ENCODE measurements at places on chromosomes 5 and 9.

- no peaks in the 10 kb centered on the region for H3K36me3 ChIP-seq
- peaks cover 16% of the 10 kb centered on the region for H3K27me3 ChIP-seq
These were observed 20.9 kb upstream of the SYNPO start for GRCh38 chr5:150619359-150620230.

- no peak overlapping the region for H3K27ac ChIP-seq
- no peaks in the 10 kb centered on the region for H3K27me3 ChIP-seq
- no peak overlapping the region for H3K4me3 ChIP-seq
- H3K4me1 ChIP-seq: no peaks in the 10 kb centered on the region
- DNase-seq: no peak
These were observed 28.2 kb downstream of the DCAF12 start for GRCh38 chr9:34098307-34098706.

- H3K4me1 ChIP-seq: peaks cover 22% of the 10 kb centered on the region
- no peak for DNase-seq
- no peaks in the 10 kb centered on the region for H3K27me3 ChIP-seq
- peak overlapping the region; percentile 20 for H3K27ac ChIP-seq
These were observed 32.8 kb downstream of the SECISBP2 start for GRCh38 chr9:89350988-89351557.

DNA sequence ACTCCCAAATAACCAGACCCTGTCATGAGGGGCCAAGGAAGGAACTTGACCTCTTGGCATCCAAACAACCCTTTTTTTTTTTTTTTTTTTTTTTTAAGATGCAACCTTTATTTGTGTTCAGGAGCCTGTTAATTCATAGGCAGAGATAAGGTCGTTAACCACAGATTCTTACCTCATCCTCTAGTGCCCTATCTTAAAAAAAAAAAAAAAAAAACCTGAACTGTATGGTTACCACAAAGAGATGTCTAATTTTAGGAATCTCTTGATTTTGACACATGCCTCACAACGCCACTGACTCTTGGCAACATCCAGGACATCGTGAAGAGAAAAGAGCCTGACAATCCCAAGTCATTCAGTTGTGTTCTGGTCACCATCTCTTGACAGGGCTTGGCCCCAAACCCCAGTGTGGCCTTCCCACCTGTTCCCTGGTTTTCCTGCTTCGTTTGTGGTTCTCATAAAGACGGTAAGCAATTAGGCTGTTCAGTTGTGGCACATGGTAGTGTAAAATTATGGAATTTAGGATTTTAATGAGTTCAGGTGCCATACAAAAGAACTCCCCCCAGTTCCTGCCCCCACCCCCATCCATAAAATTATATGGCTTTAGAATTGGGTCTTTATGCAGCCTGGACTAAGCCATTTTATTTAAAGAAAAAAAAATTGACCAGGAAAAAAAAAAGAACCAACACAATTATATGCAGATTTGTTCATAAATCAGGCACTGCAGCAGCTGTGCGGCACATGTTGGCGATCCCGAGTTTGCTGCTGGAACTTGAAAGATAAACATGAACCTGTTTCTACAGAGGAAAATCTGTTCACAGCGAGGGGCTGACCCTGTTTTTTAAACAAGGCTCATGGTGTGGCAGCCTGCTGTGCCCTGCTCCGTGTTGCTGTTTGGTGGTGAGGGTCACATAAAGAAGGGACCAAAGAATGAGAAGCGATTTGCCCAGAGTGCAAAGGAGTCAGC lies 267.8 kb upstream of the CLINT1 start:
- no peak for DNase-seq
- no peak overlapping the region for H3K4me3 ChIP-seq
- H3K36me3 ChIP-seq: no peaks in the 10 kb centered on the region
- H3K4me1 ChIP-seq: no peaks in the 10 kb centered on the region
- no peak overlapping the region for H3K27ac ChIP-seq

DNA sequence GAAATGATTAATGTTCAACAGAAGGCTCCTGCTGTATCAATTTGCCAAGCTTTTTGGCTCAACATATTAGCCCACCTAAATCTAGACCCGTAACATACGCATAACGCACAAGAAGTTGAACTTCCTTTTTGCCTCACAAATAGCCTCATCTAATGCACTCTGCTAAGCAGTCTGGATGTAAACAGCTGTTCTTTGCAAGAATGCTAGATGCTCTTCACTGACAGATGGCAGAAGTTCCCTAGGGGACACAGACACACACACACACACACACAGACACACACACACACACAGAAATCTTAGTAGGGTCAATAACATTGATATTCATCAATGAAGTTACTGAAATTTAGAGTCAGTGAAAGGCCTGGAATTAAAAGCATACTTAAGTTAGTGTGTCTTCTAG lies 13.2 kb upstream of the PCA3 start:
- H3K4me1 ChIP-seq: peaks cover 5% of the 10 kb centered on the region
- H3K36me3 ChIP-seq: no peaks in the 10 kb centered on the region
- DNase-seq: no peak

GRCh38 chr5:30592833-30593232 lies 600.7 kb upstream of the CDH6 start:
- H3K4me1 ChIP-seq: no peaks in the 10 kb centered on the region
- no peak overlapping the region for H3K4me3 ChIP-seq
- DNase-seq: no peak

- H3K4me1 ChIP-seq: no peaks in the 10 kb centered on the region
- no peak overlapping the region for H3K27ac ChIP-seq
- H3K27me3 ChIP-seq: no peaks in the 10 kb centered on the region
- no peak overlapping the region for H3K4me3 ChIP-seq
- DNase-seq: no peak
These were observed 57.1 kb upstream of the IZUMO3 start for GRCh38 chr9:24602693-24603352.

GRCh38 chr9:87766697-87767096 lies 40.8 kb downstream of the CTSL start:
- peaks cover 23% of the 10 kb centered on the region for H3K27me3 ChIP-seq
- H3K4me3 ChIP-seq: no peak overlapping the region
- H3K36me3 ChIP-seq: no peaks in the 10 kb centered on the region
- no peak for DNase-seq
- H3K4me1 ChIP-seq: peaks cover 4% of the 10 kb centered on the region

DNA sequence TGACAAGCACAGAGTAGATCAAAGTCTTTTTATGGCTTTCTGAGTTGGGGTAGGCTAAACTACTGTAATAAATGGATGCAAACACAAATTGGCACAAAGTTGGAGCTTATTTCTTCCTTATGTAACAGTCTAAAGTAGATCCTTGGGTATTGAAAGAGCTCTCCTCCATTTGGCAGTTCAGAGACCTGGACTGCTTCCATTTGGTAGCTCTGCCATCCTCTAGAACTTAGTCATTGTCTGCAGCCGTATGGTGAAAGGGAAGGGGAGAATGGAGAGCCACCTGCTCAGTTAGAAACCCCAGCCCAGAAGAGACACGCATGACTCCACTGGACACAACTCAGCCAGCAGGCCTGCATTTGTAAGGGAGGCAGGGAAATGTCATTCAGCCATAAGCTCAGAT lies 345.0 kb downstream of the DMAC1 start:
- DNase-seq: no peak
- H3K4me1 ChIP-seq: no peaks in the 10 kb centered on the region
- no peaks in the 10 kb centered on the region for H3K36me3 ChIP-seq
- no peak overlapping the region for H3K27ac ChIP-seq
- no peak overlapping the region for H3K4me3 ChIP-seq

GRCh38 chr9:109121232-109121796 lies 1.6 kb upstream of the TMEM245 start:
- H3K27me3 ChIP-seq: no peaks in the 10 kb centered on the region
- no peak overlapping the region for H3K27ac ChIP-seq
- H3K4me1 ChIP-seq: peaks cover 39% of the 10 kb centered on the region

- no peak for DNase-seq
- no peaks in the 10 kb centered on the region for H3K36me3 ChIP-seq
- H3K4me1 ChIP-seq: peaks cover 5% of the 10 kb centered on the region
- no peak overlapping the region for H3K4me3 ChIP-seq
- H3K27me3 ChIP-seq: no peaks in the 10 kb centered on the region
These were observed 99.4 kb downstream of the LIX1 start for GRCh38 chr5:97042996-97043395.

DNA sequence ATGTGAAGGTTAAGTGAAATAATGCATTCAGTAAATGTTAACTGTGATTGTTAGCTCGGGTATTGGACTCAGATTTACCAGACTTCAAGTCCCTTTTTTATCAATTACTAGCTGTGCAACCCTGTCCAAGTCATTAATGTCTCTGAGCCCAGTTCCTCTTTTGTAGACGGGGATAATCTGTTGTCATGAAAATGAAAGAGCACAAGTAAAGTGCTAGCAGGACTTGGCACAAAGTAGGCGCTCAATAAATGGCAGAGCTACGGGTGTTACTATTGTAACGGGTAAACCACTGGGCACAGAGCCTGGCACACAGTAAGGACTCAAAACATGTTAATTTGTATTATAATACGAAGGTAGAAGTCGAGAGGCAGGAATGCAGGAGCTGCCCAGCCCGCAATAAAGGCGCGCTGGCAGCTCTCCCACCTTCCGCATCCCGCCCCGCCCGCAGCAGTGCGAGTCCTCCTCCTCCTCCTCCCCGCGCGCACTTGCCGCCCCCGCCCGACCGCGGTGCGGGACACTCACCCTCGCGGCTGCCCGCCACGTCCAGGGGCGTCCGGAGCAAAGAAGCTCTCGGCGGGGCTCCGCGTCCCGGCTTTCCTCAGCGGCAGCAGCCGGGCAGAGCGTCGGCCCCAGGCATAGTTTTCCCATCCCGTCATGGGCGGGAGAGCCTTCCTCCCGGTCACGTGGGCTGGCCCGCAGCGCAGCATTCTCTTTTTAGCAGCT lies at the start of gene C1QTNF2:
Gene C1QTNF2 (minus strand): TSS at position 637 of the 723 bp plus-strand sequence. CDS start 15,615 bp downstream, outside the sequence.
- H3K27ac ChIP-seq: no peak within 1 kb of the TSS
- peak within 1 kb of the TSS; percentile 47 for H3K4me3 ChIP-seq
- peaks cover 80% of the 10 kb centered on the region for H3K27me3 ChIP-seq
- peaks cover 12% of the 10 kb centered on the region for H3K4me1 ChIP-seq
- DNase-seq: peak; percentile 19
- peaks cover 3% of the 10 kb centered on the region for H3K36me3 ChIP-seq

- no peaks in the 10 kb centered on the region for H3K36me3 ChIP-seq
- no peak overlapping the region for H3K4me3 ChIP-seq
- no peak for DNase-seq
- peaks cover 36% of the 10 kb centered on the region for H3K4me1 ChIP-seq
- H3K27me3 ChIP-seq: no peaks in the 10 kb centered on the region
- no peak overlapping the region for H3K27ac ChIP-seq
These were observed 42.2 kb upstream of the LCP2 start for GRCh38 chr5:170339780-170340167.

DNA sequence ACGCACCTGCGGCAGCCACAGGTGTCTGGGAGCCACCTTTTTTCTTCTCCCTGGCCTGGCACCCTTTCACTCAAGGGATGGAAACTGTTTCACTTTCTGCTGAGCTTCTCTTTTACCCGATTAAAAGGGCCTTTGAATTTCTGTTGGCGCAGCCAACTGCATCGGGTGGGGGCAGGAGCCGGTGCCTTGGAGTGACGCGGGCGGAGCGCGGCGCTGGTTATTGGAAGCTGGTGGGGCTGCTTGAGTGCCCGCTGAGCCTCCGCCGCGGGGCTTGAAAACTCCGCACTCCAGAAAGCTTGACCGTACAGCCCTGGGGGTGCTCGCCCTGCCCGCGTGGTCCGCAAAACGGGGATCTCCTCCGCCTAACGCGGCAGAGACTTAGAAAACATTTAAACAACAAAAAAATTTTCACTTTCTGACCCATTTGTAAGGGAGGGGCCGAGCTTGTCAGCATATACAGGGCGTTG lies 52.0 kb upstream of the TJP2 start:
- H3K27ac ChIP-seq: no peak overlapping the region
- peak; percentile 38 for DNase-seq
- no peaks in the 10 kb centered on the region for H3K36me3 ChIP-seq
- H3K4me3 ChIP-seq: peak overlapping the region; percentile 92
- peaks cover 14% of the 10 kb centered on the region for H3K4me1 ChIP-seq
- no peaks in the 10 kb centered on the region for H3K27me3 ChIP-seq

GRCh38 chr5:23013395-23013998 lies 160.4 kb upstream of the CDH12 start:
- H3K27me3 ChIP-seq: no peaks in the 10 kb centered on the region
- DNase-seq: no peak
- H3K27ac ChIP-seq: peak overlapping the region; percentile 60
- H3K4me1 ChIP-seq: no peaks in the 10 kb centered on the region

DNA sequence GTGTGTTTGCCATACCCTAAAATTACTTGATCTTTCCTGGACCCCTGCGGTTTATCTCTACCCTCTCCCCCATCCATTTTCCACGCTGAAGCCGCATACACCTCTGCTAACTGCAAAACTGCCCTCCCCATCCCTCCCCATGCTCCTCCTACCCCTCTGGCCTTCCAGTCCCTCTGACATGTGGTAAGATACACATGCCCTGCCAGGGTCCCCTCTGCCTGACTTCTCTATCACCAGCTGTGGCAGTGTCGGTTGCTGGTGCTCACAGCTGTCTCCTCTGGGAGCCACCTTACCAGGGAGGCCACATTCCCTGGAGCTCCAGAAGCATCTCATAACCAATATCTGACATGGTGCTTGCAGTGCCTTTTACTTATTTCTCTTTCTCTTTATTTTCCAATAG lies 58.9 kb upstream of the COL15A1 start:
- H3K27me3 ChIP-seq: peaks cover 54% of the 10 kb centered on the region
- H3K4me3 ChIP-seq: no peak overlapping the region
- no peaks in the 10 kb centered on the region for H3K4me1 ChIP-seq
- no peak overlapping the region for H3K27ac ChIP-seq
- H3K36me3 ChIP-seq: no peaks in the 10 kb centered on the region
- no peak for DNase-seq

DNA sequence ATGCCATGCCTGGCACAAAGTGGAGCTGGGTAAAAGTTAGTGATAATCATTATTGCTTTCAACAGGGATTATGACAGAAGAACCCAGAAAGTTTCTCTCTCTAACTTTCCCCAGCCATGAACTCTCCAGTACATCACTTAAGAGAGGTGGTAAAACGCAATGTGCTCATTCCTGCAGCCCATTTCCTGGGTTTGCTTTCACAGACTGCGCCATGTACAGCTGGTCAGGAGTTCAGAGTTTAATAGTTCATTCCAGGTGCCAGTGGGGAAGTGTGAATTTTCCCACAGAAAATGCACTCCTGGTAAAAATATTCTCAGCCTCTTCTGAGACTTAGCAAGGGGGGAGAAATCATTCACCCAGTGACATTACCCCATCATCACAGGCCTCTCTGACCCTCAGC lies 35.5 kb downstream of the ADAM19 start:
- peaks cover 68% of the 10 kb centered on the region for H3K4me1 ChIP-seq
- H3K36me3 ChIP-seq: peaks cover 10% of the 10 kb centered on the region
- peak overlapping the region; percentile 69 for H3K27ac ChIP-seq
- H3K4me3 ChIP-seq: peak overlapping the region; percentile 76

DNA sequence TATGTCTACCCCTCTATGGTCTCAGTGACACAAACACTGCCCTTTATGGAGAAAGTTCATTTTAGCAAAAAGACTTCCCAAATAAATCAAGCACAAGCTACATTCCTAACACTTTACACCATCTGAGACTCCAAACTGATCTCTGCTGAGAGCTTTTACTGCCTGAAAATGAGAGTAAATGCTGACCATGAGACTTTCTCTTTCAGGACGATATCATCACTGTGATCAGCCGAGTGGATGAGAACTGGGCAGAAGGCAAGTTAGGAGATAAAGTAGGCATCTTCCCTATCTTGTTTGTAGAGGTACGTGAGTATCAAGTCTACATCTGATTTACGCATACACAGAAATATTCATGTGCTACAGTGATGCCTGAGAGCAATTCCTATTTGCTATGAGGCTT lies 67.5 kb downstream of the SH3RF2 start:
- no peak for DNase-seq
- no peaks in the 10 kb centered on the region for H3K36me3 ChIP-seq
- peaks cover 7% of the 10 kb centered on the region for H3K4me1 ChIP-seq
- H3K27ac ChIP-seq: no peak overlapping the region
- H3K27me3 ChIP-seq: peaks cover 18% of the 10 kb centered on the region

- H3K27me3 ChIP-seq: peaks cover 10% of the 10 kb centered on the region
- no peak for DNase-seq
- peaks cover 9% of the 10 kb centered on the region for H3K36me3 ChIP-seq
- H3K4me1 ChIP-seq: no peaks in the 10 kb centered on the region
- H3K27ac ChIP-seq: no peak within 1 kb of the TSS
These were observed at the start of gene PCDHA1 for GRCh38 chr5:140785905-140786686. TSS of gene PCDHA1 (plus strand) at chr5:140786140.

Data from activated T-cell treated with anti-CD3 and anti-CD28 coated beads, Interleukin-2, amount 50 U/mL, for 72 hours (primary cell).